CD8-positive, alpha-beta memory T cell (primary cell): ENCODE measurements at places on chromosomes 4 and X. TPM values are rescaled to one million over a fixed set of nuclear protein-coding genes. Genes with fewer than 3 reads are reported as not detected.

The NEIL3 gene
- total RNA-seq = 9.9 TPM

The MGARP gene
- total RNA-seq = not detected

The TMPRSS11D gene
- total RNA-seq = not detected

The GPR78 gene
- not detected for total RNA-seq

The YIPF7 gene
- not detected for total RNA-seq

DNA sequence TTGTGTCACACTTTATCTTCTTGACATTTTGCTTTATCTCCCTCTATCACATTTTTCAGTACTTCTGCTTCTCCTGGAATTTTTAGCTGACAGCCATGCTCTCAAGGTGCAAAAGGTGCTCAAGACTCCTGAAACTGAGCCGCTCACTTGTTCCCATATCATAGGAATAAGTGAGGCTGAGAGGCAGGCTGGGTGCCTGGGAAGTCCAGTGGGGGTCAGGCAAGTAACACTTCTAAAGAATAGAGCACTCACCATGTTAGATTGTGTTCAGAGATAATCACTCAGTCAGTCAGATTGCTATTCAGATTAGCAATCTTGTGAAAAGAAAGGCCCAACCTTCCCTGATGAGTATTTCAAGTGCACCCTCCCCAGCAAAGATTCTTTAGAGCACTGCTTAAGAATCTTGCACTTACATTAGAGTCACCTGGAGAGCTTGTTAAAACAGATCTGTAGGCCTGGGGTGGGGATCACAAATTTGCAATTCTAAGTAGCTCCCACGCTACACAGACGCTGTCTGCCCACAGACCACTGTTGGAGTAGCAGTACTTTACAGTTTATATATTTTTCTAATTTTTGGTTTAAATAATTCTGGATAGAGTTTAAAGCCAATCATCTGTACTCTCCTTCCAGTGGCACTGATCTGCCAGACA, 23.1 kb upstream of the LRAT start:
- no peaks in the 10 kb centered on the region for H3K4me1 ChIP-seq
- no peak overlapping the region for H3K4me3 ChIP-seq
- no peaks in the 10 kb centered on the region for H3K27me3 ChIP-seq

DNA sequence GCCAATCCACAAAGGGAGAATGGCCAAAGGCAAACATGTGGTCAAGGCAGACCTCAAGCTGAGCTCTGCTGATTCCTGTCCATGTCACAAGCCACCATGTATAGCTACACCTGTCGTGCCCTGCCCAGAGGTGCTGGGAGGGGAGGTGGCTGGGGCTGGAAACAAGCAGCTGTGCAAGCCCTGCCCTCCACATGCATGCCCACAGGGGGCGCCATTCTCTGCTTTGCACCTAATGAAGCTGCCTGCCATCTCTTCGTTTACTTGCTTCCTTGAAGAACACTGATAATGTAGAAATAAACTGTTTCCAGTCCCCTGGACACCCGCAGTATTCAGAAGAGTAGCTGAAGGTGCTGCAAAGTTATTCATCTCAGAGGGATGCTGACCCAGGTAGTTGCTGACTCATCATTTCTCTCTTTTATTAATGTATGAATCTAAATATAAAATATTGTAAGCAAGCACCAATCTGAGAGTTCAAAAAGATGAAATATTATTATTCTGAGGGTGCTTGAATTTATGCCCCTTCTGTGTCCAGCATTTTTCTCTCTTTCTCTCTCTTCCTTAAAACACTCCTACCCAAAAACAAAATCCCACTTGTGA, 278.6 kb downstream of the ADGRA3 start:
- DNase-seq = peak; percentile 55
- no peaks in the 10 kb centered on the region for H3K4me1 ChIP-seq
- H3K36me3 ChIP-seq = no peaks in the 10 kb centered on the region
- no peaks in the 10 kb centered on the region for H3K27me3 ChIP-seq

DNA sequence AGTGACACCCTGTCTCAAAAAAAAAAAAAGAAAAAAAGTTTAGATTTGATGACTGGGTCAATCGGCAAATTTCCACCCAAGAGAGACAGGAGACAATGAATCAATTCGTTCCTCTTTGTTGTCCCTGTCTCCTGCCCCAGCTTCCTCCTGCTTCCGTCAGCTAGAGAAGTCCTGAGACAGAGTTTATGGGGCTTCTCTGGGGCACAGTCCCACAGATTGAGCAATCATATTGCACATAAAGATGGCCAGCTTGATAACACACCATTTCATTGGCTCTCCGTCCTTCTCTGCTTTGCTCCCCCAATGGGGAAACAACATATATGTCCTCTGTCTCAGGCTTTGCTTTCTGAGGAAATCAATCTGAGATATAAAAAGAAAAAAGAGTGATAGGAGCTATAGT, 78.4 kb upstream of the FUNDC1 start:
- no peak overlapping the region for H3K27ac ChIP-seq
- H3K36me3 ChIP-seq = no peaks in the 10 kb centered on the region
- no peak overlapping the region for H3K4me3 ChIP-seq
- no peaks in the 10 kb centered on the region for H3K4me1 ChIP-seq
- no peaks in the 10 kb centered on the region for H3K27me3 ChIP-seq

DNA sequence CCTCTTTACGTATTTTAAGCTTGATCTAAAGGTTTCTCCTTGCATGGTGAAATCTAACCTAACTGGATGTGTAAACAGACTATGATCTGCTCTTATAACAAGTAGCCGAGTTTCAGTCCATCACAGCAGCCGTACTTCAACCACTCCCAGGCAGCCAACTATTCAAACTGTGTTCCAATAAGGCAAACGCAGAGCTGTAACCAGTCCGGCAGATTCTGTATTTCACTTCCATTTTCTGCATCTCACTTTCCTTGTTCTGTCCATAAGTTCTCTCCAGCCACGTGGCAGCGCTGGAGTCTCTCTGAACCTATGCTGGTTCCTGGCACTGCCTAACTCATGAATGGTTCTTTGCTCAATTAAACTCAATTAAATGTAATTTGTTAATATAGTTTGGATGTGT, 132.6 kb downstream of the FHDC1 start:
- no peaks in the 10 kb centered on the region for H3K36me3 ChIP-seq
- DNase-seq = no peak
- H3K4me3 ChIP-seq = no peak overlapping the region
- no peak overlapping the region for H3K27ac ChIP-seq
- no peaks in the 10 kb centered on the region for H3K4me1 ChIP-seq

DNA sequence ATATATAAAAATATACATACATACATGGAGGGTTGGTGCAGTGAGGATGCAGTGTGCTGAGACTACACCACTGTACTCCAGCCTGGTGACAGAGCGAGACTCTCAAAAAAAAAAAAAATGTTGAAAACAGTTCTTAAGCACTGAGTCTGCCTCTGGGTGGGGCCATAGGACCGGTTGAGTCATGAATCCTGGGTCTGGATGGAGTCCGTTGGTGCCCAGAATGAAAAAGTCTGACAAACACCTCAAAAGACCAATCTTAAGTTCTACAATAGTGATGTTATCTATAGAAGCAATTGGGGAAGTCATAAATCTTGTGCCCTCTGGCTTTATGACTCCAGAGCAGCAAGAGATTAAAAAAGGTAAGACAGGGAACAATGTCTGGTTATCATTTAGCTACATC, 70.4 kb downstream of the FGFBP1 start:
- H3K36me3 ChIP-seq = no peaks in the 10 kb centered on the region
- DNase-seq = no peak
- H3K4me3 ChIP-seq = no peak overlapping the region
- H3K27ac ChIP-seq = no peak overlapping the region

DNA sequence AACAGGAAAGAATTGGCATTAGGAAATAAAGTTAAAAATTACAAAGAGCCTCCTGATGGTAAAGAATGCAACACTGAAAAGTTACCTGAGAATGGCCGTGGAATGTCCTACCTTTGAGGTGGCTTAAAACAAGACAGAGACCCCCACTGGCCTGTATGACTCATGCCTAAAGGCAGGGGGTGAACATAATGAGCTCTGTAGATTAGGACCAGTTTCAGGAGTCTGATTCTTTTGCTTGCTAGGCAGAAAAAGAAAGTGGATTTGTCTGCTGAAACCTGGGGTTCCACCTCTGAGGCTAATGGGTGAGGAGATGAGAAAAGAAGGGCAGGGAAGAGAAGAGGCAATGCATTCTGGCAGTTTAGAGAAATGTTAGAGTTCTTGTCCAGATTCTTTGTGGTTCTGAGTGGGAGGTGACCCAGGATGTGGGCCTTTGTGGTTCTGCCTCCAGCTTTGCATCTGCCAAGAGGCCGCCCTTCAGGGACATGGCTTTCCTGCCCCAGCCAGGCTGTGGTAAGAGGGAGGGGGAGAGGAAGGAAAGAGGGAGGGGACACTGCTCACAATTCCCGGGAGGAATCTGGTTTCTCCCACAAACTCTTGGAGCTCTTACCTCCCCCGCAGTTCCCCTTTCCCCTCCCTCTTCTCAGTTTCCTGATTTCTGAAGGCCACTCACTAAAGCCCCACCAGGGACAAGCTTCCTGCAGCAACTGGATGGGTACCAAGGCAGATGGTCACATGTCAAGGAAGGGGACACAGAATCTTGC, 109.6 kb downstream of the EFNB1 start:
- no peak overlapping the region for H3K4me3 ChIP-seq
- DNase-seq = no peak
- no peaks in the 10 kb centered on the region for H3K27me3 ChIP-seq
- no peaks in the 10 kb centered on the region for H3K4me1 ChIP-seq
- no peaks in the 10 kb centered on the region for H3K36me3 ChIP-seq
